Heart right ventricle (tissue), 16 donors: ENCODE measurements at places on chromosomes 7 and 10. TPM values are rescaled to one million over a fixed set of nuclear protein-coding genes. Genes with fewer than 3 reads are reported as not detected.

Gene UBE2D4
- polyA plus RNA-seq = 35.6 TPM

Gene CABCOCO1
- 0.15 TPM for polyA plus RNA-seq

Gene CLDN3
- polyA plus RNA-seq = not detected

Gene EPC1
- 18.8 TPM for polyA plus RNA-seq

Gene AGMO
- polyA plus RNA-seq = 0.13 TPM

Gene NEURL1
- polyA plus RNA-seq = 0.06 TPM

Gene NUTM2B
- 3.3 TPM for polyA plus RNA-seq

Gene FUOM
- 16.5 TPM for polyA plus RNA-seq

Gene ELFN1
- polyA plus RNA-seq = 3.0 TPM

Gene MMRN2
- 22.5 TPM for polyA plus RNA-seq

Gene CPN1
- polyA plus RNA-seq = not detected

Gene CDK14
- polyA plus RNA-seq = 7.7 TPM

Gene AVPI1
- polyA plus RNA-seq = 41.0 TPM

Gene DOCK1
- polyA plus RNA-seq = 9.1 TPM

Gene ADD3
- 28.0 TPM for polyA plus RNA-seq

Gene GPC2
- polyA plus RNA-seq = 0.51 TPM

Gene TMEM225B
- 0.37 TPM for polyA plus RNA-seq

Gene ACSL5
- polyA plus RNA-seq = 8.9 TPM

Gene PDE6C
- not detected for polyA plus RNA-seq

Gene WNT2
- polyA plus RNA-seq = 0.07 TPM

Gene FBXL13
- 0.12 TPM for polyA plus RNA-seq

Gene GLI3
- polyA plus RNA-seq = 0.51 TPM

Gene CD36
- polyA plus RNA-seq = 190 TPM

Gene NODAL
- polyA plus RNA-seq = not detected
